ENCODE measurements at places on chromosomes 7 and 10. TPM values are rescaled to one million over a fixed set of nuclear protein-coding genes. Genes with fewer than 3 reads are reported as not detected.

- peaks cover 41% of the 10 kb centered on the region for H3K36me3 ChIP-seq
- no peak for DNase-seq
- H3K4me1 ChIP-seq: no peaks in the 10 kb centered on the region
- peaks cover 2% of the 10 kb centered on the region for H3K27me3 ChIP-seq
Measured at GRCh38 chr7:158761945-158762344, 57.3 kb upstream of the NCAPG2 start.

GRCh38 chr7:80488406-80488805, 23.5 kb downstream of the GNAT3 start:
- H3K4me1 ChIP-seq: peaks cover 8% of the 10 kb centered on the region
- DNase-seq: no peak
- no peak overlapping the region for H3K27ac ChIP-seq
- no peaks in the 10 kb centered on the region for H3K36me3 ChIP-seq

- H3K27me3 ChIP-seq: peaks cover 1% of the 10 kb centered on the region
- DNase-seq: no peak
- H3K4me3 ChIP-seq: no peak overlapping the region
- no peak overlapping the region for H3K27ac ChIP-seq
- H3K4me1 ChIP-seq: peaks cover 2% of the 10 kb centered on the region
Measured at GRCh38 chr7:80916770-80917741, 1.8 kb downstream of the SEMA3C start.

DNA sequence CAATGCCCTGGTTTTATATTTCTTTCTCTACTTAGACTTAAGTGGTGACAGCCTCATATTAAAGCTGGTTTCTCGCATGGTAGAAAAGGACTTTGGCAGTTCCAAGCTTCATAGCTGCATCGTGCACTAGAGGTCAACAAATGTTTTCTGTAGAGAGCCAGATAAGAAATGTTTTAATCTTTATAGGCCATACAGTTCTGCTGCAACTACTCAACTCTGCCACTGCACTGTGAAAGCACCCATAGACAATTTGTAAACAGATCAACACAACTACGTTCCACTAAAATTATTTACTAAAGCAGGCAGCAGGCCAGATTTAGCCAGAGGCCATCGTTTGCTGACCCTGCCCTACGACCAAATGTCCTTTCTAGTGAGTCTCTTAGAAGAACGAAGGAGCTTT, 36.7 kb downstream of the CSGALNACT2 start:
- no peaks in the 10 kb centered on the region for H3K36me3 ChIP-seq
- H3K4me1 ChIP-seq: no peaks in the 10 kb centered on the region
- H3K27me3 ChIP-seq: peaks cover 2% of the 10 kb centered on the region
- H3K4me3 ChIP-seq: no peak overlapping the region

GRCh38 chr7:111292026-111292470, 201.1 kb downstream of the LRRN3 start:
- no peak overlapping the region for H3K27ac ChIP-seq
- H3K27me3 ChIP-seq: no peaks in the 10 kb centered on the region
- no peak for DNase-seq
- H3K4me3 ChIP-seq: no peak overlapping the region
- no peaks in the 10 kb centered on the region for H3K4me1 ChIP-seq
- H3K36me3 ChIP-seq: no peaks in the 10 kb centered on the region

DNA sequence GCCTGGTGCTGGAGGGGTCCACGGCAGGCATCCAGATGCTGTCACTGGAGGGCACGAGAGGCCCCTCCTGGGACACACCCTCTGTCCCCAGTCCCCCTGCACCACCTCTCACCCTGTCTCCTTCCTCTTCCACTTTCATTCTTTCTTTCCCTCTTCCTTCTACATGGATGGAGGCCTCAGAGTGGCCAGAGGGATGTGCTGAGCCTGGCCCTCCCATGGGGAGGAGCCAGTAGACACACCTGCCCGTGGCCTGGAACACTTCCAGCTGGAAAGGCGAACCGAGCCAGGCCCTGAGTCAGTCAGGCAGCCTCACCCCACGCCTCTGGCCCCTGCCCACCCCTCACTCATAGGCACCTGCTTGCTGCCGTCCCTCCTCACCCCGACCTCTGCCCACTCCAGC, 55.9 kb upstream of the MXI1 start:
- peaks cover 14% of the 10 kb centered on the region for H3K27me3 ChIP-seq
- H3K36me3 ChIP-seq: peaks cover 3% of the 10 kb centered on the region
- no peak overlapping the region for H3K4me3 ChIP-seq
- no peak for DNase-seq
- peaks cover 14% of the 10 kb centered on the region for H3K4me1 ChIP-seq
- H3K27ac ChIP-seq: no peak overlapping the region

GRCh38 chr7:4143511-4144171, 538.5 kb upstream of the FOXK1 start:
- DNase-seq: no peak
- H3K4me1 ChIP-seq: peaks cover 11% of the 10 kb centered on the region
- no peak overlapping the region for H3K4me3 ChIP-seq
- H3K36me3 ChIP-seq: peaks cover 3% of the 10 kb centered on the region
- peaks cover 17% of the 10 kb centered on the region for H3K27me3 ChIP-seq

- H3K4me1 ChIP-seq: peaks cover 14% of the 10 kb centered on the region
- no peak for DNase-seq
- no peaks in the 10 kb centered on the region for H3K27me3 ChIP-seq
- peaks cover 3% of the 10 kb centered on the region for H3K36me3 ChIP-seq
- no peak overlapping the region for H3K4me3 ChIP-seq
- no peak overlapping the region for H3K27ac ChIP-seq
Measured at GRCh38 chr7:92699560-92699959, 109.4 kb upstream of the FAM133B start.

GRCh38 chr7:24290004-24290641, 6.1 kb downstream of the NPY start:
- peaks cover 1% of the 10 kb centered on the region for H3K27me3 ChIP-seq
- no peak overlapping the region for H3K27ac ChIP-seq
- H3K36me3 ChIP-seq: no peaks in the 10 kb centered on the region
- H3K4me1 ChIP-seq: no peaks in the 10 kb centered on the region
- H3K4me3 ChIP-seq: no peak overlapping the region

Gene SLC13A1
- not detected for total RNA-seq

DNA sequence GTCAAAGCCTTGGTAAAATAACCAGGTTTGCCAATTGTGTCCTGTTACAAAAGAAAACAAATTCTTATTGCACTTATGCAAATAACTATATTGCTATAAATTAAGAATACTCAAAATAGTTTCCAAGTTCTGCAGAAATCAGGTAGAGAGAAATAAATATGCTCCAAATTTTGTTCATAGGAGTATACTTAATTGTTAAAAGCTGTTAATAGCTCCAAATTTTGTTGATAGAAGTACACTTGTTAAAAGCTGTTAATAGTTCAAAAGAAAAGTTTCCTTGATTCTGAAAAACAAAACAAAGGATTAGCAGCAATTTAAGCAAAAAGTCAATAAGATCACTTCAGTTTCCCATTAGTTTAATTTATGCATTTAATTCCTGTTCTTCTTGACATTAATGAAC, 46.4 kb upstream of the ZNF138 start:
- no peak overlapping the region for H3K27ac ChIP-seq
- H3K27me3 ChIP-seq: no peaks in the 10 kb centered on the region
- no peak for DNase-seq
- H3K4me3 ChIP-seq: no peak overlapping the region
- no peaks in the 10 kb centered on the region for H3K4me1 ChIP-seq
- H3K36me3 ChIP-seq: peaks cover 3% of the 10 kb centered on the region

DNA sequence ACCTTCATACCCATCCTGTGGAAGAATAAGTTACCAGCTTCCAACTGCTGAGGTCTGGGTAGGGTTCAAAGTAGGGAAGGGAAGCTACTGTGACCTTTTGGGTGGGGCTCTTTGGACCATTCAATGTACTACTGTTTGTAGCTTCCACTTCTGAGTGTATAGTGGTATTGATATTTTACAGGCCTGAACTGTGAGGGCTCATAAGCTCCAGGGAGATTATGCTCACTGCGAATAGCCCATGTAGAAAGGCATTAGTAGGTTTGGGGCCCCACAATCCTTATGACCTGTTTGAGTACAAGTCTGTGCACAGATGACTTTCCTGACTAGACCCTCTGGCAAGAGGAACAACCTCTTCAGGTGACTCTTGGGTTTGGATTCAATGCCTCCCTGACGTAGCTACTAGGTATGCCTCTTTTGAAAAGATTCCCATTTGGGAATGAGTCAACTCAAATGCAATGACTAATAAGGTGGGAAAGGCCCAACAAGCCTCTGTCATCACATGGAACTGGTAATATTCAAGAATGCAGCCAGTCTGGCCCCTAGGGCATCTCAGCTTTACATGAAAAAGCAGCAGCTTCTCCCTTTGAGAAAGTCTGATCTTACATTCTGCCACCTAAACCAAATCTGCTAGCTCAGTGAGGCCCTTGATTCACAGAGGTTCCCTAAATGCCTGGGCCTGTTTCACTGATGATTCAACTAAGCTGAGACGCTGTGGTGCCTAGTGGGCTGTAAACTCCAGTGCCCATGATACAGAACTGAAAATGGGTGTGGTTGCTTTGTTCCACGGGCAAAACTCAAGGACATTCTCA, 79.8 kb downstream of the ABI1 start:
- peaks cover 22% of the 10 kb centered on the region for H3K4me1 ChIP-seq
- H3K27me3 ChIP-seq: peaks cover 1% of the 10 kb centered on the region
- H3K27ac ChIP-seq: no peak overlapping the region
- DNase-seq: no peak
- peaks cover 8% of the 10 kb centered on the region for H3K36me3 ChIP-seq

DNA sequence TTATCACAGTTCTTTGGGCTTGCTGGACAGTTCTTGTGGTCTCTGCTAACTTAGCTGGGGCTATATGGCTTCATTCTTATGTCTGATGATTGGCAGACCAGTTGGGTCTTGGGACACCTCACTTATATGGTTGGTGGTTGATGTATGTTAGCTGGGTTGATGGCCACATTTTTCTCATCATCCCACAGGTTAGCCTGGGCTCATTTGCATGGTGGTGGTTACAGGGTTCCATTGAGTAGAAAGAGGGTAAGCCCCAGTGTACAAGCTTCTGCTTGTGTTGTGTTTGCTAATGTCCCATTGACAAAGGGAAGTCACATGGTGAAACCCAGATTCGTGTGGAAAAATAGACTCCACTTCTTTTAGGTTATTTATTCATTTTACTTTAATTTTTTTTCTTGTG, 40.6 kb downstream of the TMEM60 start:
- H3K27ac ChIP-seq: no peak overlapping the region
- H3K36me3 ChIP-seq: peaks cover 3% of the 10 kb centered on the region

Gene GIMAP8
- total RNA-seq: 143 TPM

DNA sequence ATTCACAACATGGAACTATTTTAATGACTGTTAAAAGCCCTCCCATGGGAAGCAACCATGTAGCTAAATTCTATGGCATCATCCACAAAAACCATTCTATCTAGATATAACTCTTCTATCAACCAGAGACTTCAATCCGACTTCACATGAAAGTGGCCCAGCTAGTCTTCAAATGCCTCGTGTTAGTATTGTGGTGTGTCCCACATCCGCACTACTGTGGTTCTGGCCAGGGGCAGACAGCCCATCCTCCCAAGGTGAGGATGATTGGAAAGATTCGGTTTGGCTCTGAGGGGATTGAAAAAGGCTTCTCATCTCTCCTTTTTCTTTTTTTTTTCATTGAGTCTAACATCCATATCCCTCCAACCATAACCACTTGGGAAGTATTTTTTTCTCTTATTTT, 253.0 kb upstream of the KLF6 start:
- no peak overlapping the region for H3K4me3 ChIP-seq
- H3K27me3 ChIP-seq: no peaks in the 10 kb centered on the region
- no peak for DNase-seq
- H3K4me1 ChIP-seq: no peaks in the 10 kb centered on the region

- no peak overlapping the region for H3K27ac ChIP-seq
- no peaks in the 10 kb centered on the region for H3K27me3 ChIP-seq
- DNase-seq: no peak
- H3K4me1 ChIP-seq: no peaks in the 10 kb centered on the region
- H3K36me3 ChIP-seq: no peaks in the 10 kb centered on the region
- H3K4me3 ChIP-seq: no peak overlapping the region
Measured at GRCh38 chr10:90031776-90032175, 330.4 kb downstream of the KIF20B start.

- peak overlapping the region; percentile 92 for H3K4me3 ChIP-seq
- H3K36me3 ChIP-seq: peaks cover 11% of the 10 kb centered on the region
- H3K4me1 ChIP-seq: peaks cover 4% of the 10 kb centered on the region
- peak overlapping the region; percentile 54 for H3K27ac ChIP-seq
Measured at GRCh38 chr10:103917302-103918052, 507 bp downstream of the STN1 start.

Gene FAM24B
- total RNA-seq: 2.7 TPM

GRCh38 chr10:64040781-64041180, 519.6 kb downstream of the REEP3 start:
- DNase-seq: no peak
- H3K4me1 ChIP-seq: peaks cover 24% of the 10 kb centered on the region
- H3K4me3 ChIP-seq: no peak overlapping the region
- H3K36me3 ChIP-seq: no peaks in the 10 kb centered on the region
- peaks cover 6% of the 10 kb centered on the region for H3K27me3 ChIP-seq

- H3K27ac ChIP-seq: no peak overlapping the region
- H3K27me3 ChIP-seq: peaks cover 1% of the 10 kb centered on the region
- H3K4me1 ChIP-seq: no peaks in the 10 kb centered on the region
- no peak for DNase-seq
- no peak overlapping the region for H3K4me3 ChIP-seq
Measured at GRCh38 chr7:50396856-50397255, 53.3 kb downstream of the FIGNL1 start.

GRCh38 chr10:125165584-125166573, 5.5 kb upstream of the CTBP2 start:
- H3K4me1 ChIP-seq: peaks cover 5% of the 10 kb centered on the region
- H3K27ac ChIP-seq: no peak overlapping the region
- peaks cover 4% of the 10 kb centered on the region for H3K36me3 ChIP-seq
- DNase-seq: no peak
- H3K4me3 ChIP-seq: no peak overlapping the region

DNA sequence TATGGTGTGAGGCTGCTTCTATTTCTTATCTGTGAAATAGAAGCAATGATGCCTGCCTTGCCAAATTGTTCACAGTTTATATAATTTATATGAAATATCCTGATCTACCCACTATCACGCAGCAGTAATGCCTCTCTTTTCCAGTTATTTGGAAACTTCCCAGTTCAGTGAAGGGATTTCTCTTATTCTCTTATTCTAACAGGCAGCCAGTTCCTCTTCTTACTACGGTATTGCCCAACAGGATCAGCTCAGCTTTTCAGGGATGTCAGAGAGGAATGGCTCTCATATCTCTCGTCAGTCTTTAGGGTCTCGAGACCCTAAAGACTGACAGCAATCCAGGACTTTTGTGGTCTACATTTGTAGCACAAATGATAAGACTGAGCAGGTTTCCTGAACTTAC, 215.6 kb downstream of the CREB5 start:
- no peak overlapping the region for H3K27ac ChIP-seq
- no peak overlapping the region for H3K4me3 ChIP-seq
- H3K4me1 ChIP-seq: peaks cover 30% of the 10 kb centered on the region
- DNase-seq: no peak

- peak overlapping the region; percentile 9 for H3K27ac ChIP-seq
- no peak overlapping the region for H3K4me3 ChIP-seq
- H3K36me3 ChIP-seq: peaks cover 7% of the 10 kb centered on the region
- H3K4me1 ChIP-seq: peaks cover 3% of the 10 kb centered on the region
Measured at GRCh38 chr10:97574374-97575126, 2.0 kb downstream of the ANKRD2 start.

All from endothelial cell (in vitro differentiated cells).